Activated CD4-positive, alpha-beta T cell treated with anti-CD3 and anti-CD28 coated beads, Interleukin-2, amount 10 ng/mL, durations not matched to agents 24 days and 14 days (primary cell): ENCODE measurements at places on chromosomes 12 and 14. TPM values are rescaled to one million over a fixed set of nuclear protein-coding genes. Genes with fewer than 3 reads are reported as not detected.

DNA sequence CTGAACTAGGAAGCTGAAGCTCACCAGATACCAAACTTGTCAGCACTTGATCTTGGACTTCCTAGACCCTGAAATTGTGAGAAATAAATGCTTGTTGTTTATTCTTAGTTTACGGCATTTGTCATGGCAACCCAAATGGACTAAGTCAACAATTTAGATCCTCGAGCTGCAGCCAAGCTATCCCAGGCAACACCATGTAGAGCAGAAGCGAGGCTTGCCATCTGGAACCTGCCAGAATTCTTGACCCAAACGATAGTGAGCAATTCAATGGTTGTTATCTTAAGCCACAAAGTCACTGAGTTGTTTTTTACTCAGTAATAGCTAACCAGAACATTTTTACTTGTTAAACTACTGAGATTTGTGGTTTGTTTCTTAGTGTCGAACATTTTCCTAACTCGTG, 458.5 kb upstream of the FLRT2 start:
- DNase-seq = no peak
- H3K4me1 ChIP-seq = no peaks in the 10 kb centered on the region
- H3K27me3 ChIP-seq = no peaks in the 10 kb centered on the region
- no peaks in the 10 kb centered on the region for H3K36me3 ChIP-seq

DNA sequence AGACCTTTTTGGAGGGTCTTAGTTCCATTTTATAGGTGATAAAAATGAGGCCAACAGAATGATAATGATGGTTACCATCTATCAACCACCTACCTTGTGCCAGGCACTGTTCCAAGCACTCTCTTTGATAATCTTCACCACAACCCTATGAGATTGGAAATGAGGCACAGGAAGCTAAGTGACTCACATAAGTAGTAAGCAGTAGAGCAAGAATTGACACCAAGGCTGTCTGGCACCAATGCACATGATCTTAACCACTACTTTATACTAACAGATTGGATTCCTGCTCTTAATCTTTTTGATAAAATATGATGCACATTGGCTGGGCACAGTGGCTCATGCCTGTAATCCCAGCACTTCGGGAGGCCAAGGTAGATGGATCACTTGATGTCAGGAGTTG, 91.4 kb downstream of the DRAM1 start:
- H3K27me3 ChIP-seq = peaks cover 11% of the 10 kb centered on the region
- DNase-seq = no peak
- H3K4me1 ChIP-seq = peaks cover 8% of the 10 kb centered on the region
- H3K27ac ChIP-seq = no peak overlapping the region
- no peaks in the 10 kb centered on the region for H3K36me3 ChIP-seq

- H3K27me3 ChIP-seq = no peaks in the 10 kb centered on the region
- H3K36me3 ChIP-seq = no peaks in the 10 kb centered on the region
- H3K4me3 ChIP-seq = no peak overlapping the region
Observed at GRCh38 chr12:68790081-68790951, 17.7 kb upstream of the MDM2 start.

GRCh38 chr12:95198914-95199313, 18.4 kb downstream of the FGD6 start:
- H3K36me3 ChIP-seq = no peaks in the 10 kb centered on the region
- H3K27me3 ChIP-seq = no peaks in the 10 kb centered on the region
- DNase-seq = no peak
- no peak overlapping the region for H3K4me3 ChIP-seq
- H3K27ac ChIP-seq = no peak overlapping the region

DNA sequence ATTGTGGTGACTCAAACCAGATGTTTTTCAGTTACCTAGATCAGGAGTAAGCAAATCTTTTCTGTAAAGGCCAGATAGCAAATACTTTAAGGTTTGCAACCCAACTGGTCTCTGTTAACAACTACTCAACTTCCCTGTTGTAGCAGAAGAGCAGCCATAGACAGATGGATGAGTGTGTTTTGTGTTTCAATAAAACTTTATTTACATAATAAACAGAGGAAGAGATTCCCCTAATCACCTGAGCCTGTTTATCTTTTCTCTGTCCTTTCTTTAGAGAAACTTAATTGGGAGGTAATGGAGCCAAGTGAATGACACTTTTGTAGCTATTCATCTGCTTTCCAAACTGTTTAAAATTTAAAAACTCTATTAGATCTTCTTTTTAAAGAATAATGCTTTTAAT, 365.1 kb downstream of the IPO8 start:
- H3K4me1 ChIP-seq = no peaks in the 10 kb centered on the region
- H3K4me3 ChIP-seq = no peak overlapping the region
- H3K27me3 ChIP-seq = no peaks in the 10 kb centered on the region
- H3K27ac ChIP-seq = no peak overlapping the region

GRCh38 chr14:98695809-98696208, 576.2 kb downstream of the BCL11B start:
- H3K4me3 ChIP-seq = no peak overlapping the region
- no peak overlapping the region for H3K27ac ChIP-seq
- H3K27me3 ChIP-seq = no peaks in the 10 kb centered on the region
- DNase-seq = no peak

DNA sequence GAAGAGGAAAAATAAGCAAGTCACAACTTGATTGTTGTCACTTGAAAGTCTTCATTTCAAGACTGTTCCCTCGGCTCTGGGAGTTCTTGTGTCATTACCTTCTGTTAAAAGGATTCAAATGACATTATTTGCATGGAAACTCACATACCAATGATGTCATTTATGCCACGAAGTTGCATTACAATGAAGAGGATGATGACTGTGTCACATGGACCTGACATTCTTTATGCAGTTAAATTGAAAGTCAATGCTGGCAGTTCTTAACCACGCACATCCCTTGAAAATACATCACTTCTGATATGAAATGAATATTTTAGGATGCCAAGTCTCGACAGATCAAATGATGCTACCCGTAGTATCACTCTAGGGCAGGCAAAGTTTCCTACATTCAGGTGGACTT, 1069.5 kb downstream of the VRK1 start:
- H3K36me3 ChIP-seq = peaks cover 2% of the 10 kb centered on the region
- peaks cover 3% of the 10 kb centered on the region for H3K27me3 ChIP-seq
- no peak overlapping the region for H3K4me3 ChIP-seq
- H3K4me1 ChIP-seq = no peaks in the 10 kb centered on the region
- no peak overlapping the region for H3K27ac ChIP-seq

- H3K36me3 ChIP-seq = peaks cover 75% of the 10 kb centered on the region
- DNase-seq = peak; percentile 70
- H3K27ac ChIP-seq = peak overlapping the region; percentile 68
- peak overlapping the region; percentile 1 for H3K4me3 ChIP-seq
Observed at GRCh38 chr12:905261-906031, 44.0 kb downstream of the RAD52 start.

- no peaks in the 10 kb centered on the region for H3K27me3 ChIP-seq
- H3K4me1 ChIP-seq = no peaks in the 10 kb centered on the region
- no peak for DNase-seq
- H3K4me3 ChIP-seq = no peak overlapping the region
- H3K27ac ChIP-seq = no peak overlapping the region
Observed at GRCh38 chr14:53695692-53696214, 260.9 kb downstream of the BMP4 start.

DNA sequence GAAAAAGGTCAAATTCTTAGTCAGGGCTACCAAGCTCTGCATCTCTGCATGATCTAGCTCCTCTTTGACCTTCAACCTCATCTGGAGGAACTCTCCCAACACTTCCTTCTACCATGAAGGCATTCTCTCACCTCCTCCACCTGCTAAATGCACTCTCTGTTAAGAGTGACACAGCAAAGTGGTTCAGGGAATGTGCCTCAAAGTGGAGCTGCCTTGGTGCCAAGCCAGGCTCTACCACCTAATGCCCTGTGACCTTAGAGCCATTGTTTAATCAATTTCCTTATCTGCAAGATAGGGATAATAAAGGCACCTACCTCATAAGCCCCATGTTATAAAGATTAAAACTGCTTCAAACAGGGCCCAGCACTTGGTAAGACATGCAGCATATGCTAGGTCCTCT, 236.7 kb downstream of the ANO2 start:
- H3K27me3 ChIP-seq = peaks cover 1% of the 10 kb centered on the region
- H3K36me3 ChIP-seq = no peaks in the 10 kb centered on the region
- H3K4me3 ChIP-seq = no peak overlapping the region
- no peak for DNase-seq
- no peaks in the 10 kb centered on the region for H3K4me1 ChIP-seq

- H3K27ac ChIP-seq = no peak overlapping the region
- H3K4me3 ChIP-seq = no peak overlapping the region
- H3K36me3 ChIP-seq = no peaks in the 10 kb centered on the region
- H3K4me1 ChIP-seq = peaks cover 8% of the 10 kb centered on the region
- DNase-seq = peak; percentile 92
- H3K27me3 ChIP-seq = peaks cover 14% of the 10 kb centered on the region
Observed at GRCh38 chr12:66107451-66107915, 23.1 kb downstream of the LLPH start.

DNA sequence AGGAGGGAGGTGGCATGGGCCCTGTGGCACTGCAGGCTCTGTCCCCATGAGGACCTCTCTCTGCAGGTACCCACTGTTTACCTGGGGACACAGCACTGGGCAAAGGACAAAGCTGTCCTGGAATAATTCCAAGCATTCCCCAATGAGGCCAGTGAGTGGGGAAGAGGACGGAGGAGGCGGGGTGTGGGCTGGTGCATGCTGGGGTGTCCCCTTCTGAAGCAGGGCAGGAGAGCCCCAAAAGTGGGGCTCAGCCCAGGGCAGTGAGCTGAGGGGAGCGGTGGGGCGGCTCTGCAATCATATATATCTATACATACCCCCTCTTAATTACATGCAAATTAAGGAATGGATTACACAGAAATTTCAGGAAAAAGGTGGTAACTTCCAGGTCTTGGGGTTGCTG, 315.8 kb downstream of the ADGRD1 start:
- no peak for DNase-seq
- H3K4me3 ChIP-seq = no peak overlapping the region
- no peaks in the 10 kb centered on the region for H3K4me1 ChIP-seq
- H3K36me3 ChIP-seq = no peaks in the 10 kb centered on the region

DNA sequence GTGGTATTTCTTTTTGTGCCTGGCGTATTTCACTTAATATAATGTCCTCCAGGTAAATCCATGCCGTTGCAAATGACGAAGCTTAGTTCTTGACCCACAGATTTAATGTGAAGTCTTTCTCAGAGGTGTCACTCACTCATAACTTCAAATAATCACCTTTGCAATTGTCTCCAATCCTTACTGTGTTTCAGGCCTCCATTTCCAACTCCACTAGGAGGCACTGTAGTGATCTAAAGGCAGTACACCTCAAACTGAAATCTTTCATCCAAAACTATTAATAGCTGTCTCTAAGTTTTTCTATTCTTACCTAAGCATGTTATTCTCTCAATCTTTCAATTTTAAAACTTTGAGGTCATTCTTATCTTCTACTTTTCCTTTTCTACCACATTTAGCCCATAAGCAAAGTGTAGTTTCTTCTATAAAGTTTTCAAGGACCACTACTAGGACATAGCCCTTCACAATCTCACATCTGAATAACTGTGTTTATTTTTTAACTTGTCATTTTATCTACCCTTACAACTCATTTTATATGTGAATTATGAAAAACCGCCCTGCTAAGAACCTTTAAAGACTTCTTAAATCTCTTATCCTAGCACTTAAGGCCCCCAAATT, 25.5 kb upstream of the FBXO34 start:
- H3K27me3 ChIP-seq = peaks cover 40% of the 10 kb centered on the region
- no peaks in the 10 kb centered on the region for H3K36me3 ChIP-seq
- H3K27ac ChIP-seq = no peak overlapping the region
- peak; percentile 79 for DNase-seq

- peaks cover 42% of the 10 kb centered on the region for H3K36me3 ChIP-seq
- H3K27ac ChIP-seq = no peak overlapping the region
- H3K4me3 ChIP-seq = no peak overlapping the region
- DNase-seq = no peak
- H3K27me3 ChIP-seq = no peaks in the 10 kb centered on the region
Observed at GRCh38 chr14:50756300-50756699, 74.7 kb downstream of the NIN start.

- no peak for DNase-seq
- no peaks in the 10 kb centered on the region for H3K27me3 ChIP-seq
- H3K27ac ChIP-seq = no peak overlapping the region
- no peaks in the 10 kb centered on the region for H3K4me1 ChIP-seq
- H3K36me3 ChIP-seq = no peaks in the 10 kb centered on the region
Observed at GRCh38 chr14:38143659-38144505, 63.8 kb upstream of the SSTR1 start.

DNA sequence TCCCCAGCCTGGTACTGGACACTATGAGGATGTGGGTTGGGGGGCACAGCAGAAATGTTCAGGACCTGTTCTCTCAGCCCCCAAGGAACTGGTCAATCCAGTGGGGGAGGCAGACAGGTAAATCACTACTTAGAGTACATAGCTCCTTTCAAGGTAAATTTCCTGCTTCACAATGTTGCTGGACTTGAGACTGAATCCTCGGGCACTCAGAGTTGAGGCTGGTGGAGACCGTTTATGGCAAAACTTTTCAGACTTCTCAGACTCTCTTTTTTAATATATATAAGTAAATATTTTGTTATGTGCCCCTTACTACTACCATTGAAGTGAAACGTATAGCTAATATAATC, 483 bp upstream of the SERPINA10 start:
- DNase-seq = no peak
- H3K27me3 ChIP-seq = no peaks in the 10 kb centered on the region
- H3K27ac ChIP-seq = no peak overlapping the region
- no peaks in the 10 kb centered on the region for H3K36me3 ChIP-seq
- H3K4me3 ChIP-seq = no peak overlapping the region

DNA sequence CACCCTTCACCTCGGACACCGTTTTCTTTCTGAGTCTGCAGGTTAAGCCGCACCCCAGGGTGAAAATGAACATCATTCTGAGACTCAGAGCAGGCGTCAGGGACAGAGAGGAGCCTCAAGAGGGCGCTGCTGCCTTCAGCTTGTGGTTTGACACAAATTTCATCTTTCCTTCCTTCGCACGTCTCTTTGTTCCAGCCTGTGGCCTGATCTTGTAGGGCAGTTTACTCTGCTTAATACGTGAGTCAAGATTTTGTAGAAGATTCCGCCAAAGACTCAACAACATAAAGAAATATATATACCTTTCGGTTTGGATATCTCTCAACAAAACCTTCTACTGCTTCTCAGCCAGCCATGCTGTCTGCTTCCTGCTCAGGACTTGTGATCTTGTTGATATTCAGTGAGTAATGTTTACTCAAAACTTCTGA, 329.3 kb upstream of the OR4E1 start:
- no peaks in the 10 kb centered on the region for H3K27me3 ChIP-seq
- peaks cover 6% of the 10 kb centered on the region for H3K36me3 ChIP-seq
- DNase-seq = peak; percentile 91
- peak overlapping the region; percentile 74 for H3K27ac ChIP-seq
- peaks cover 27% of the 10 kb centered on the region for H3K4me1 ChIP-seq

- H3K27me3 ChIP-seq = no peaks in the 10 kb centered on the region
- H3K36me3 ChIP-seq = no peaks in the 10 kb centered on the region
- H3K4me3 ChIP-seq = no peak overlapping the region
- H3K27ac ChIP-seq = no peak overlapping the region
- no peak for DNase-seq
Observed at GRCh38 chr14:82647088-82647810, 1113.6 kb upstream of the SEL1L start.

The B4GALNT1 gene
- 4.6 and 5.7 TPM in 2 replicates for total RNA-seq

The NXPH4 gene
- total RNA-seq = 0.47 and 0.73 TPM in 2 replicates

The AJUBA gene
- 2.4 and 2.7 TPM in 2 replicates for total RNA-seq

The IGFBP6 gene
- not detected in 2 replicates for total RNA-seq

The GAS2L3 gene
- total RNA-seq = 1.6 and 1.7 TPM in 2 replicates

The SLC17A8 gene
- total RNA-seq = not detected in 2 replicates

The LMNTD1 gene
- not detected in 2 replicates for total RNA-seq

The ITPR2 gene
- 46.0 and 46.2 TPM in 2 replicates for total RNA-seq

The SERPINA3 gene
- not detected in 2 replicates for total RNA-seq

The NINJ2 gene
- total RNA-seq = 4.8 and 5.5 TPM in 2 replicates

The CCND2 gene
- total RNA-seq = 607 and 615 TPM in 2 replicates

The JPH4 gene
- not detected in 2 replicates for total RNA-seq

The SCNN1A gene
- not detected in 2 replicates for total RNA-seq

The PRIMA1 gene
- total RNA-seq = not detected in 2 replicates

The CISTR gene
- not detected in 2 replicates for total RNA-seq

The PTMS gene
- total RNA-seq = 245 and 267 TPM in 2 replicates

The FGF6 gene
- not detected in 2 replicates for total RNA-seq
